Caco-2 (cell line): ENCODE measurements at places on chromosomes 4 and X. TPM values are rescaled to one million over a fixed set of nuclear protein-coding genes. Genes with fewer than 3 reads are reported as not detected.

TNIP3 gene
- 0.43 TPM in 1 of 2 replicates, not detected in the other for total RNA-seq

SSX3 gene
- total RNA-seq = not detected in 2 replicates

- H3K27me3 ChIP-seq = no peaks in the 10 kb centered on the region
- no peaks in the 10 kb centered on the region for H3K36me3 ChIP-seq
- no peaks in the 10 kb centered on the region for H3K4me1 ChIP-seq
- DNase-seq = no peak
Measured at GRCh38 chrX:14997271-14997670, 124.0 kb downstream of the MOSPD2 start.

- no peak overlapping the region for H3K4me3 ChIP-seq
- no peaks in the 10 kb centered on the region for H3K27me3 ChIP-seq
- no peak for DNase-seq
- H3K27ac ChIP-seq = no peak overlapping the region
- H3K36me3 ChIP-seq = no peaks in the 10 kb centered on the region; the same call in 1 of the 2 replicates
- no peaks in the 10 kb centered on the region; the same call in 1 of the 2 replicates for H3K4me1 ChIP-seq
Measured at GRCh38 chrX:16666541-16666940, 16.6 kb downstream of the S100G start.

- no peak overlapping the region for H3K4me3 ChIP-seq
- H3K27me3 ChIP-seq = no peaks in the 10 kb centered on the region
- no peaks in the 10 kb centered on the region for H3K4me1 ChIP-seq
- H3K36me3 ChIP-seq = peaks cover 2% of the 10 kb centered on the region
- no peak overlapping the region for H3K27ac ChIP-seq
Measured at GRCh38 chr4:6873291-6873690, 36.3 kb upstream of the TBC1D14 start.

DRD5 gene
- not detected in 2 replicates for total RNA-seq

GRCh38 chrX:8971116-8971515 is 62.8 kb downstream of the FAM9B start:
- H3K27ac ChIP-seq = peak overlapping the region; percentile 53
- DNase-seq = no peak
- no peak overlapping the region for H3K4me3 ChIP-seq

DNA sequence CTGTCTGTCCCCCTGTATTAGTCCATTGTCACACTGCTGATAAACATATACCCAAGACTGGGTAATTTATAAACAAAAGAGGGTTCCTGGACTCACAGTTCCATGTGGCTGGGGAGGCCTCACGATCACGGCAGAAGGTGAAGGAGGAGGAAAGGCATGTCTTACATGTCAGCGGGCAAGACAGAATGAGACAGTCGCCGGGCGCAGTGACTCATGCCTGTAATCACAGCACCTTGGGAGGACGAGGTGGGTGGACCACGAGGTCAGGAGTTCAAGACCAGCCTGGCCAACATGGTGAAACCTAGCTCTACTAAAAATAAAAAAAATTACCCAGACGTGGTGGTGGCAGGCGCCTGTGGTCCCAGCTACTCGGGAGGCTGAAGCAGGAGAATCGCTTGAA is 24.7 kb downstream of the IL3RA start:
- H3K27me3 ChIP-seq = no peaks in the 10 kb centered on the region
- H3K27ac ChIP-seq = no peak overlapping the region
- no peaks in the 10 kb centered on the region for H3K4me1 ChIP-seq
- H3K4me3 ChIP-seq = no peak overlapping the region

HUWE1 gene
- 222 and 224 TPM in 2 replicates for total RNA-seq

DNA sequence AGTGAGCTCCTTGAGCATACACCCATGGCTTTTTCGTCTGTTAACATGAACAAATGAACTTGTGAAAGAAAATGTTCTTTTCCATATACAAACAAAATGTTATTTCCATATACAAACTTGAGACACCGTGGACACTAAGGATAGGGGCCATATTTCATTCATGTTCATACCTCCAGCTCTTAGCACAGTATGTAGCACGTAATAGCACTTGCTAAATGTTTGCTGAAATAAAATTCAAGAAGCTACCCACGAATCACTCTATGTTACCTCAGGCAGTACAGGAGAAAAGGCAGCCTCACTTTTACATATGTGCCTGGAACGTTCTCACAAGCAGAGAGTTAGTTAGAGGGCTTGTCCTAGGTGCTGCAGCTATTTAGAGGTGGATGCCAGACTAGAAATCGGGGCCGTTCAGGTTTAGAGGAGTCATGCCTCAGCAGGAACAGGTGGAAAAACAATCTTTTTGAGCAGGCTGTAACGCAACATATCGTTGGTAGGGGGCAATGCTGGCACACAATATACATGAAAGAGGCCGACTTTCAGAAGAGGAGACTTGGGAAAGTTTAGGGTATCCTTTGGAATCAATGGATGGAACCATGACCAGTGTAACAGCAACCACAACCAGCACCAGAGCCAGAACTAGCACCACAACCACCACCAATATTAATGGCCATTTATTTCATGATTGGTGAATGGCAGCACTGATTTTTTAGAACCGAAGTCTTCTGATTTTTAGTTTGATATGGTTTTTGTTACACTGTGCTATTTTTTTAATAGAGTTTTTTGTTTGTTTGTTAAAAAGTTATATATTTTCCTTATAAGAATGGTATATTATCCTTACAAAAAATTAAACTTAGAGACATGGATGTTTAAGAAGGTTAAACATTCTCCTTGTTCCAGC is 14.8 kb upstream of the PAQR3 start:
- no peaks in the 10 kb centered on the region for H3K36me3 ChIP-seq
- DNase-seq = peak; percentile 37
- no peak overlapping the region for H3K4me3 ChIP-seq
- H3K27me3 ChIP-seq = no peaks in the 10 kb centered on the region

ARAP2 gene
- total RNA-seq = 3.9 TPM in 2 replicates

PCDH11X gene
- total RNA-seq = 0.07 TPM in 1 of 2 replicates, not detected in the other

SSX2B gene
- not detected in 2 replicates for total RNA-seq

DNA sequence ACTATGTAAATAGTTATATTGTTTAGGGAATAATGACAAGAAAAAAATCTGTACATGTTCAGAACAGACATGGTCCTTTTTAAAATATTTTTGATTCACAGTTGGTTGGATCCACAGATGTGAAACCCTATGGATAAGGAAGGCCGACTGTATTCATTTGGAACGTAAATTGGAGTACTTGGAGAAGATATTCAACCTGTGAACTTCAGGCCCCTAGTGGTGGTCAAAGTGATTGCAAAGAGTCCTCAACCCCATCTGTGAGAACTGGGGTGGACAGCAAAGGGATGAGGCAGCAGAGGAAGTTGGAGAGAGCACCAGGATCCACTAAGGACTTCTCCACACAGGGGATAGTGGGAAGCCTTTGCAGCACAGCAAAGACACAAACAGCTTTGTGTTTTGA is 6.2 kb upstream of the CXCL13 start:
- H3K4me3 ChIP-seq = no peak overlapping the region
- no peak overlapping the region for H3K27ac ChIP-seq
- no peaks in the 10 kb centered on the region for H3K36me3 ChIP-seq
- H3K4me1 ChIP-seq = no peaks in the 10 kb centered on the region

GRCh38 chr4:6257247-6258025 is 12.2 kb upstream of the WFS1 start:
- no peaks in the 10 kb centered on the region for H3K27me3 ChIP-seq
- no peaks in the 10 kb centered on the region for H3K36me3 ChIP-seq
- H3K27ac ChIP-seq = no peak overlapping the region
- no peaks in the 10 kb centered on the region for H3K4me1 ChIP-seq

- H3K27ac ChIP-seq = peak overlapping the region; percentile 20
- no peak overlapping the region for H3K4me3 ChIP-seq
- H3K36me3 ChIP-seq = no peaks in the 10 kb centered on the region
Measured at GRCh38 chr4:98998551-98998950, 3.0 kb downstream of the METAP1 start.

LEF1 gene
- 19.3 and 22.3 TPM in 2 replicates for total RNA-seq

FMR1NB gene
- not detected in 2 replicates for total RNA-seq

DNA sequence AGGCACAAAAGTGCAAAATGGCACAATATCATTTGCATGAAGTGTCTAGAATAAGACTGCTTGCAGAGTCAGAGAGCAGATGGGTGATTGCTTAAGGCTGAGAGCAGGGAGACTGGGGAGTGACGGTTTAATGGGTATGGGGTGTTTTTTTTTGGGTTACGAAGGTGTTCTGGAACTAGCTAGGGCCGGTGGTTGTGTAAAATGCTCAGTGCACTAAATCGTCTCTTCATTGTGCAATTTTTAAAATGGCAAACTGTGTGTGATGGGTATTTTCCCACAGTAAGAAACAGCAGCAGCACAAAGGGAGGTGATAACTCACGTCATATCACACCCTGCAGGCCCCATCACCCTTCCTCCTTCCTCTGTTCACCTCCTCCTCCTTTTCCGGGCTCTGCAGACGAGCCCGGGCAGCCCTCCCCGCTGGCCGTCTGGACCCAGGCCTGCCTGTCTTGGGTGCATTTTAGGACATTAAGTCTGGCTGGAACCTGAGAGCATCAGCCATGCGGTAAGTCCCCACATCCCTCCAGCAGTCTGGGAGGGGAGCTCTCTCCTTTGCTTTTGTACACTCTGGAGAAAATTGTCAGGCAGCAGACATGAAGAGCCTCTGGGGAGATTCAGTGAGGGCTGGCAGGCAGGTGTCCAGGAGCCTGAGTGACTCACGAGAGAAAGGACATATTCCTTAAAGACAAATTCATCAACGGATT is 42.7 kb downstream of the ASMT start:
- peak overlapping the region; percentile 52 for H3K27ac ChIP-seq
- no peak overlapping the region for H3K4me3 ChIP-seq
- H3K27me3 ChIP-seq = no peaks in the 10 kb centered on the region
- DNase-seq = no peak
- H3K4me1 ChIP-seq = no peaks in the 10 kb centered on the region

DNA sequence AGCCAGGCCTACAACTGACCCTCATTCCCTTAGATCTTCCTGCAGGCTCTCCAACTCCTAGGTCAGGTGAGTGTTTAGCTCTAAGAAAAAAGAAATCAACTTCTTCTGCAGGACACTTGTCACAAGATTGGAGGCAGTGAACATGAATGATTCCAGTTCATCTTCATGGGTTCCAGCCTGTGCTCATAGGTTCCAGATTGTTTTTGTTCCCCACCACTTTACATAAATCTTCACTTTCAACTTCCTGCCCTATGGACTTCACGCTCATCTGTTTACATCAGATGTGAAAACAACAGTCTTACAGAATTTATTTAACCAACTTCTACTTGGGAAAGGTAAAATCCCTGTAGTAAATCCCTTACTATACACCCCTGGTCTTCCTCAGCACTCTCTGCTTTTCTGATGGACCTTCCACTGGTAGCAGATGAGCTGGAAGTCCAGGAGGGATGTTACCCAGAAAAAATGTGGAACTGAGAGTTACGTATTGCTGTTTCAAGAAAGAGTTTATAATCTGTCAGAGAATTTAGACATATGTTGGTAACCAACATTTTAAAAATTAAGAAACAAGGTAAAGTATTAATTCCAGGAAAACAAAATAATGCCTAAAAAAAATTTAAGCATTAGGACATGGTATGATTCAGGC is 62.4 kb downstream of the ANAPC10 start:
- H3K4me1 ChIP-seq = no peaks in the 10 kb centered on the region
- peak overlapping the region; percentile 53 for H3K27ac ChIP-seq
- DNase-seq = no peak
- H3K36me3 ChIP-seq = no peaks in the 10 kb centered on the region; the same call in 1 of the 2 replicates
- no peak overlapping the region for H3K4me3 ChIP-seq
- no peaks in the 10 kb centered on the region for H3K27me3 ChIP-seq

- no peaks in the 10 kb centered on the region for H3K36me3 ChIP-seq
- no peak overlapping the region for H3K27ac ChIP-seq
- H3K4me3 ChIP-seq = no peak overlapping the region
- no peak for DNase-seq
- no peaks in the 10 kb centered on the region for H3K27me3 ChIP-seq
Measured at GRCh38 chr4:108601106-108601505, 19.3 kb upstream of the RPL34 start.

GRCh38 chr4:104859601-104860237 is 287.0 kb upstream of the TET2 start:
- H3K27ac ChIP-seq = no peak overlapping the region
- no peaks in the 10 kb centered on the region for H3K4me1 ChIP-seq
- no peaks in the 10 kb centered on the region for H3K27me3 ChIP-seq

- H3K36me3 ChIP-seq = no peaks in the 10 kb centered on the region
- H3K4me3 ChIP-seq = no peak overlapping the region
- H3K27me3 ChIP-seq = no peaks in the 10 kb centered on the region
- DNase-seq = no peak
- H3K4me1 ChIP-seq = no peaks in the 10 kb centered on the region
- H3K27ac ChIP-seq = no peak overlapping the region
Measured at GRCh38 chr4:7582313-7583097, 147.8 kb upstream of the PSAPL1 start.

UGT2B11 gene
- total RNA-seq = 0.35 TPM in 1 of 2 replicates, not detected in the other

DNA sequence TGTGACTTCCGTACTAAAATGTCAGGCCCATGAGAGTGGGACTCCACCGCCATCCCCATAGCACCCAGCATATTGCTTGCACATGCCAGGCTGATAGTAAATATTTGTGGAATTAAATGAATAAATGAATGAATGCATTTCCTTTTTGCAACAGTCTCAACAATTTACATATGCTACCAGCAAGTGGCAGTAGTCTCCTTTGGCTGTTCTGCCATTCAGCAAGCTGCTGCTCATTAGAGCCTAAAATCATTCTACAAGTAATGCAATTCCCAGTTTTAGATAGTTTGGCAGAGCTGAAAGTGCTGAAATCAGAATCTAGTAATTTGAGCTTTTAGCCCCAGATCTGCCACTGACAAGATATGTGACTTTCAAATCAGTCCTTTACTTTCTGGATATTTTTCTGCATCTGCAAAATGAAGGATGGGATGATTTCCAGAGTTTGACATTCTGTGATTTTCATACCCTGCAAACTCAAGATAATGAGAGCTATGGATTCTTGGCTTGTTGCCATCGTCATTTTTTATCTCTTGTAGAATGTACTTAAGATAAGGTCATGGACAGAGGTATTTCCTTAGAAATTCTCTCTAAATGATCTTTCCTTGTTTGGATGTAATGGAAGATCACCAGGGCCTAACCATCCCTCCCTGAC is 35.7 kb upstream of the INTS6L start:
- H3K27me3 ChIP-seq = no peaks in the 10 kb centered on the region
- H3K36me3 ChIP-seq = no peaks in the 10 kb centered on the region
- H3K4me1 ChIP-seq = no peaks in the 10 kb centered on the region
- H3K4me3 ChIP-seq = no peak overlapping the region
- H3K27ac ChIP-seq = no peak overlapping the region

DNA sequence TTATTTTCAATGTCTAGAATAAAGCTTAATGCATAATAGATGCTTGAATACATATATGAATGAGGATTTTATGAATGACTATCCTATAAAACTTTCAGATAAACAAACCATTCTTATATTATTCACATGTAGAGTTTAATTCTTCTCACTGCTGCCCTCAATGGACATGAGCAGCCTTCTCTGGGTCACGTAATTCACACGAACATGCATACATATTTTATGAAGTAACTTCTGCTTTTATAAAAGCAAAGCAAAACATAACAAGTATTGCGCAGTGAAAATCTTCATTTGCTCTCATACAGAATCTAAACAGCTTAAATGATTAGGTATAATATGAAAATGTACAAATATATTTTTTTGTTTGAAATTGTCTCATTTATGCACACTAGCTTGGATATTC is 116.7 kb downstream of the TMA16 start:
- H3K27me3 ChIP-seq = no peaks in the 10 kb centered on the region
- DNase-seq = no peak
- no peaks in the 10 kb centered on the region for H3K36me3 ChIP-seq

- H3K36me3 ChIP-seq = no peaks in the 10 kb centered on the region
- DNase-seq = no peak
- no peaks in the 10 kb centered on the region for H3K27me3 ChIP-seq
- no peak overlapping the region for H3K27ac ChIP-seq
- no peak overlapping the region for H3K4me3 ChIP-seq
- H3K4me1 ChIP-seq = no peaks in the 10 kb centered on the region
Measured at GRCh38 chr4:60657041-60657440, 543.1 kb upstream of the ADGRL3 start.

GRCh38 chr4:94463771-94464170 is 12.0 kb downstream of the PDLIM5 start:
- no peaks in the 10 kb centered on the region for H3K36me3 ChIP-seq
- no peak overlapping the region for H3K4me3 ChIP-seq
- H3K4me1 ChIP-seq = peaks cover 36% of the 10 kb centered on the region
- H3K27ac ChIP-seq = peak overlapping the region; percentile 68
- no peak for DNase-seq
- no peaks in the 10 kb centered on the region for H3K27me3 ChIP-seq
